Colonic mucosa (tissue), 4 donors: ENCODE measurements at places on chromosomes 5 and 9.

DNA sequence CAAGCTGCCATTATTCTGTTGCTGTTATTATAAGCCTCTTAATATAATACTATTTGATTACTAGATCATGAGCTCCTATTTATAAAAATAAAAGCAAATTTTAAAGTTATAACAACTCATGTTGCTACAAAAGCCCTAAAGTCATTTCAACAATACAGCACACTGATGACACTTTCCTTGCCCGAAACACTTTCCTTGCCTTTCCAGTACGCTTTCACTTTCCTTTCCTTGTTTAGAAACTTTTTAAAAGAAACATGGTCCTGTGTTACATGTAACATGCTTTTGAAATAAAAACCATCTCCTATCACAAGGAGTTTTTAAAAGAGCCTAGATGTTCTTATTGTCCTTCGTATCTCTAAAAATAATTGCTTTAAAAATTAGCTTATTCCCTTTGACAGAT is 688.4 kb downstream of the PTPRD start:
- DNase-seq, result no peak

GRCh38 chr5:44542470-44542869 is 153.2 kb upstream of the FGF10 start:
- DNase-seq, result no peak

- DNase-seq, result no peak
Measured at GRCh38 chr9:112839331-112839730, 51.3 kb downstream of the SLC46A2 start.

GRCh38 chr5:626850-627249 is 14.7 kb downstream of the CEP72 start:
- DNase-seq, result no peak

DNA sequence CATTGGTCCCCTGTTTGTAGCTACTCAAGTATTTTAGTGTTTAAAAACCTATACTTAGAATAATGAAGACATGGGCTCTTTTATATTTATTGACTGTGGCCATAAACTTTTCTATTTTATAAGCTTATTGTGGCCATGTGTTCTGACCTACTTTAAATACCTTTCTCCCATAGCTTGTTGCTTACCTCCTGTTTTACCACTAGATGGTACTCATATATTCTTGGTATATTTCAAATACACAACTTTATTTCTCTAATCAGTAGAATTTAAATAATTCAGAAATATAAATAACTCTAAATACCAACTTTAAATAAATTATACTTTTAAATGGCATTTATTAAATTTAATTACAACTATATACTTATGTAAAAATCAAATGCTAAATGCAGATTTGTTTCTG is 498.0 kb downstream of the PRDM9 start:
- DNase-seq, result no peak

DNA sequence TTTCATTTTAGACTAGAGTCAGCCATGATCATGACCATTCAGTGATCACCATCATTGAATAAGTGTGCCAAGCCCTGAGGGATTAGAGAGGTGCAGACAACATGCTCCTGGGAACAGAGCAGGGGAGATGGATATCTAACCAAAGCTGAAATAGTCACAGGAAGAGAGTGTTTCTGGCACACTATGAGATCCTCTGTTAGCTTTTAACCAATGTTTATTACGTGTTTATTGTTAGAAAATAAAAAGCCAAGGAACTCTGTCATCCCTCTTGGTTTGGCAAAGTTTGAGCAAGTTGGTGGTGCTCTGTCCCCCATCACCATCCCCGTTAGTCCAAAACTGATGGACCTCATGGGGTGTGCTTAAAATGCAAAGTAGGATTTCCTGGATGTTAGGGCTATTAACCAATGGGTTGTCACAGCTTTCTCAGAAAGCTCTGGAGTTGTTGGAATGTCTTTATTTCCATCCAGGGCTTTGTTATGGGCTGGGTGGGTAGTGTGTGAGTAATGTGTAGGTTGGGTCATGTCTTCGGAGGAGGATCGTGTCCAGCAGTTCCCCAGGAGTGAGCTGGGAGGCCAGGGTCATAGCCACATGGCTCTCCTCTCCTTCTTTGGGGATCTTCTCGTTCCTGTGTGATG is 34.9 kb downstream of the SLC28A3 start:
- DNase-seq, result no peak

- DNase-seq, result no peak
Measured at GRCh38 chr5:174736331-174736721, 11.9 kb downstream of the MSX2 start.
